Activated T-cell treated with anti-CD3 and anti-CD28 coated beads, Interleukin-2, amount 50 U/mL, for 72 hours (primary cell): ENCODE measurements at places on chromosomes 7 and 10.
A peak's percentile ranks its signal among the peaks of the same experiment; 100 is the strongest.

GRCh38 chr7:123674399-123675180 is 18.9 kb downstream of the LMOD2 start:
- no peaks in the 10 kb centered on the region for H3K36me3 ChIP-seq
- no peaks in the 10 kb centered on the region for H3K27me3 ChIP-seq
- H3K4me3 ChIP-seq: no peak overlapping the region
- no peaks in the 10 kb centered on the region for H3K4me1 ChIP-seq

- H3K27ac ChIP-seq: no peak overlapping the region
- no peak overlapping the region for H3K4me3 ChIP-seq
- H3K36me3 ChIP-seq: no peaks in the 10 kb centered on the region
- no peak for DNase-seq
- H3K27me3 ChIP-seq: no peaks in the 10 kb centered on the region
Observed at GRCh38 chr7:41336981-41337380, 365.9 kb downstream of the INHBA start.

DNA sequence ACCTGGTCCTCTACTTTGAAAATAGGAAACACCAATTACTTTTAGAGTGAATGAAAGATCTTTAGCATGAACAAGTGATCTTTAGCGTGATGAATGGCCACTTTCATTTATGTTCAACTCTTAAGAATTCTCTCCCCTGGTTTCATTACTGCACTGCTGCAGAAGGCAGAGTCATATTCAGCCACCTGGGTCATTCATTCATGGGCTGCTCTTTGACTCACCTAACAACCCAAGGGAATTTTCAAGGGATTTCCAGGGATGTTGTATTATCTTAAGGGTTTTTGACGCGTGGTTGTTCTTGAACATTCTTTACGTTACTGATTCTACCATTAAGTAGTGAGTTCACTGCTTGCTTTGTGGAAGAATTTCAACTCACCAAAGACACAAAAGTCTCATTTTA is 87.3 kb upstream of the STK17A start:
- H3K4me3 ChIP-seq: no peak overlapping the region
- no peak overlapping the region for H3K27ac ChIP-seq
- H3K4me1 ChIP-seq: no peaks in the 10 kb centered on the region

DNA sequence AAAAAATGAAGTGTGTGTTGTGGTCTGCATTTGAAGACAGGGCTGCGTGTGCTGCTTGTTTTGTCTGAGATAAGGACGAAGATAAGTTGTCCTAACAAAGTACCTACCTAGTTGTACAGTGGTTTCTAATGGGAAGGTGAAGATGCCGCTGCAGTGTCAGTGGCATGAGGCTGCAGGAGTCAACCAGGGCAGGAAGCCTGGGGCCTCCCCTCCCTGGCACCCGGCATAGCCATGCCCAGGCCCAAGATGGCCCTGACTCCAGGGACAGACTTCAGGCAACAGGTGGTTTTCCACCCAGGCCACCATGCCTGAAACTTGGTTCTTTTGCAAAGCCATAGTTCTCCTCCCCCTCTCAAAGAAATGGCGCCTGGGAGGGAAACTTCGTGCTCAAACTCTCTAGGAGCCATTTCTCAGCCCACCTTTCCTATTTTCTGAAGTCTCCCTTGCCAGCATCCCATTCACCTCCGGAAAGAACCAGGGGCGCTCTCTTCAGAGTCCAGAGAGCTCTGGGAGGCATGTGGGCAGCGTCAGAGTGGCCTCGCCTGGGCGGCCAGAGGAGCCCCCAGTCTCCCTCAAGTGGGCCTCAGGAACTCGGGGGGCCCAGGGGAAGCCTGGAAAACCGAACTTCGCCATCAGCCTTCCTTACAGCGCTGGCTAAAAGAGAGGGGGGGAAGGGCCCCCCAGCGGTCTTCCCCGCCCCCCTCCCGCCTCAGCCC is 2.1 kb upstream of the KAT6B start:
- peak; percentile 19 for DNase-seq
- peak overlapping the region; percentile 63 for H3K27ac ChIP-seq
- no peaks in the 10 kb centered on the region for H3K27me3 ChIP-seq
- peaks cover 53% of the 10 kb centered on the region for H3K4me1 ChIP-seq
- peak overlapping the region; percentile 99 for H3K4me3 ChIP-seq

GRCh38 chr10:126392469-126392868 is 4.2 kb upstream of the ADAM12 start:
- peaks cover 3% of the 10 kb centered on the region for H3K36me3 ChIP-seq
- H3K27ac ChIP-seq: no peak overlapping the region
- no peaks in the 10 kb centered on the region for H3K4me1 ChIP-seq
- H3K4me3 ChIP-seq: no peak overlapping the region
- no peak for DNase-seq

DNA sequence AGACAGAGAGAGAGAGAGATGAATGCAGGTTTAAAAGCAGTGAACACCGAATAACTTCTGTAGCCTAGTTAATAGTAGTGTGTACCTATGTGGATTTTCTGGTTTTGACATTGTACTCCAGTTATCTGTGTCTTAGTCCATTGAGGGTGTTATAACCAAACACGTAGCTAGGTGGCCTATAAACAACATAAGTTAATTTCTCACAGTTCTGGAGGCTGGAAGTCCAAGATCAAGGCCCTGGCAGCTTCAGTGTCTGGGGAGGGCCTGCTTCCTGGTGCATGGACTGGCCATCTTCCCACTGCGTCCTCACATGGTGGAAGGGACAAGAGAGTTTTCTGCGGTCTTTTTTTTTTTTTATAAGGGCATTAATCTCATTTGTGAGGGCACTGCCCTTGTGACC is 23.5 kb downstream of the AOC1 start:
- H3K4me1 ChIP-seq: no peaks in the 10 kb centered on the region
- no peak for DNase-seq
- no peak overlapping the region for H3K4me3 ChIP-seq
- peaks cover 9% of the 10 kb centered on the region for H3K36me3 ChIP-seq

DNA sequence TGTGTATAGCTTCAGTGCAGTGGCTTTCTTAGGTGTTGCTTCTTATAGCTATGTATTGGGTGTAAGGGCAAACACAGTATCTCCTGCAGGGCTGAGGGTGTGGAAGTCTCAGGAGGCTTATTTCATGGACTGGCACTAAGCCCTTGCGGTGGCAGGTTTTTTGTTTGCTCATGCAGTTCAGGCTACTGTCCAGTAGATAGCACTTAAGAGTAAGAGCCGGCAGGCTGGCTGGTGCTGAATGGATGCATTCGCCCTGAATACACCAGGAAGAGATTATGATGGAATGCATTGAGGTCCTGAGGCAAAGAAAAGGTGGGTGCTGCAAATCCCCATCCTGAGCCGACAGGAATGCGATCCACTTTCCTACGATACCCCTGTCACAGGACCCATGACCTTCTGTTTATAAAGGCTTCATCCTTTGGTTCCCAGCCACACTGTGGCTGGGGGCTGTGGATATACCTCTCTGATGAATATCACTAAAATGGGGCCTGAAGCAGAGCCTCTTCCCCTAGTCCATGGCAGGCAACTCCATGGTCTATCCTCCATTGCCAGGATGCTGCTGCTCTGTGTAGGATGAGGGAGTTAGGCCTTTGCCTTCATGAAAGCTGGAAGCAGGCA is 44.9 kb downstream of the ANXA8 start:
- no peak for DNase-seq
- peaks cover 2% of the 10 kb centered on the region for H3K36me3 ChIP-seq
- no peak overlapping the region for H3K27ac ChIP-seq
- no peak overlapping the region for H3K4me3 ChIP-seq

DNA sequence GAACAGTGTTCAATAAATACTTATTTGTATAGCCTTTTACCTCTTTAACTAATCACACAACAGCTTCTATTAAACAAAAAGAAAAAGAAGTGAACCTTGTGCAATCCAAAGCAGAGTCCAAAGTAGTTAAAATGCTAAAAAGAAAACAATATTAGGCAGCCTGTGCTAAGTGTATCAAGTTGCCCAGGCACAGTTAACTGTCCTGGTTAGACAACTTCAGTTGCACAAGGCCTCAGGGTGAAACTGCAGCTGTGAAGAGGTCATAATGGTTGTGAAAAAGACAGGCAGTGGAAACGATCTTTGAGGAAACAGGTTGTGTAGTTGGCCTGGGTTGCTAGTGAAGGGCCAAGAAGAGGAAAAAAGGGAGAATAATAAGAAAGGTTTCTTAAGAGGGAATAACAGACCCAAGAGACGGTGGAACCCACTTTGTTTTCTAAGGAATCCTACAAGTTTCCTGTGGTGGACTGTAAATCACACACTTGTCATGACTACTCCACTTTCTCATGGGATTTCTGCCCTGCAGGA is 6.0 kb upstream of the CROT start:
- no peak overlapping the region for H3K27ac ChIP-seq
- peaks cover 24% of the 10 kb centered on the region for H3K4me1 ChIP-seq
- H3K27me3 ChIP-seq: no peaks in the 10 kb centered on the region
- no peak for DNase-seq
- no peak overlapping the region for H3K4me3 ChIP-seq
- H3K36me3 ChIP-seq: peaks cover 11% of the 10 kb centered on the region

GRCh38 chr7:27944643-27945042 is 204.7 kb downstream of the TAX1BP1 start:
- no peak overlapping the region for H3K27ac ChIP-seq
- H3K4me1 ChIP-seq: no peaks in the 10 kb centered on the region
- H3K27me3 ChIP-seq: no peaks in the 10 kb centered on the region
- H3K4me3 ChIP-seq: no peak overlapping the region

- H3K27ac ChIP-seq: no peak overlapping the region
- no peaks in the 10 kb centered on the region for H3K36me3 ChIP-seq
- H3K4me1 ChIP-seq: no peaks in the 10 kb centered on the region
- peaks cover 25% of the 10 kb centered on the region for H3K27me3 ChIP-seq
Observed at GRCh38 chr7:35969066-35969465, 168.2 kb downstream of the SEPTIN7 start.

- H3K36me3 ChIP-seq: no peaks in the 10 kb centered on the region
- no peaks in the 10 kb centered on the region for H3K4me1 ChIP-seq
- no peak for DNase-seq
- H3K4me3 ChIP-seq: no peak overlapping the region
Observed at GRCh38 chr7:99248391-99249095, 24.1 kb upstream of the MYH16 start.

DNA sequence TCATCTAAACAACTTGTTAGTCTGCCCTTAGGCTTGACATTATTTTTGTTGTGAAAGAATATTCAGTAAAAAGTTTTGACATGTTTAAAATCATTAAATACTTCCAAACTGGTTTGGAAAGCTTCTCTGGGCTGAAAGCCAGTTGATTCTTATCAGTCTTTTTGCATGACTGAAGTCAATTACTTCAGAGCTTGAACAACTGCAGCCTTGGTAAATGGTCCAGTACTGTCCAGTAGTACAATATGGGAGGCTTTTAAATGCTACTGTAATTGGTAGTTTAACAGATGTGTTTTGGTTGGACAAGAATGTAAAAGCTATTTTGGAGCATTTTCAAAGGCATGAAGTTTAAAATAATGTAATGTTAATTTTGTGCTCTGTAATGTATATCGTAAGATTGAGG is 103.4 kb downstream of the SDK1 start:
- no peaks in the 10 kb centered on the region for H3K36me3 ChIP-seq
- no peak overlapping the region for H3K4me3 ChIP-seq
- H3K27me3 ChIP-seq: peaks cover 26% of the 10 kb centered on the region
- no peak overlapping the region for H3K27ac ChIP-seq
- H3K4me1 ChIP-seq: peaks cover 20% of the 10 kb centered on the region
- no peak for DNase-seq

DNA sequence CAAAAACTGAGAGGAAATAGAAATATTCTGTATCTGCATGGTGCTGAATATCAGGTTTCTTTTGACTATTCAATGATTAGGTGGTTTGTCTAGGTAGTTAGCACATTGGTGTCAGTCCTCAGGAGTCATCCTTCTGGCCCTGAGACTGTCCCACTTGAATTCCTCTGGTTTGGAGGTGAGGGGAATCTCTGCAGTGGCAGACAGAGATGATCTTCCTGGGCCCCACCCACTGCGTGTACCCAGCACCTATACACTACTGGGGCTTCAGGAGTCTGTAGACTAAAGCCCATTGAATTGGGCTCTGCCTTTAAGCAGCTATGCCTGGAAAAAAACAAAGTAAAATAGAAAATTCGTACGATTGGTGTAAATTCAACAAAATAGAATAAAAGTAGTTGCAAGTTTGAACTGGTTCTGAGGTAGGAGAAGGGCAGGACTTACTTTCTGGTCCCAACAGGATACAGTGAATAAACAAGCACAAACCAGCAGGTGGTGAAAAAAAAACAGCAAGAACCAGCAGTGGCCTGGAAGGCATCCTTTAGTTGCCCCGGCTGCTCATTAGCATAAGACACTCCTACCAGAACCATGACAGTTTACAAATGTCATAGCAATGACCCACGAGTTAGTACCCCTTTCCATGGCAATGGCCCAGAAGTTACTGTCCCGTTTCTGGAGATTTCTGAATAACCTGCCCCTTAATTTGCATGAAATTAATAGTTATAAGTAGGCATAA is 1.7 kb downstream of the LIPM start:
- H3K4me3 ChIP-seq: no peak overlapping the region
- peaks cover 15% of the 10 kb centered on the region for H3K4me1 ChIP-seq
- H3K36me3 ChIP-seq: no peaks in the 10 kb centered on the region
- H3K27me3 ChIP-seq: peaks cover 6% of the 10 kb centered on the region
- no peak for DNase-seq

GRCh38 chr10:72322280-72323058 is 32.2 kb downstream of the DNAJB12 start:
- peak; percentile 64 for DNase-seq
- H3K27me3 ChIP-seq: no peaks in the 10 kb centered on the region
- peaks cover 6% of the 10 kb centered on the region for H3K36me3 ChIP-seq

DNA sequence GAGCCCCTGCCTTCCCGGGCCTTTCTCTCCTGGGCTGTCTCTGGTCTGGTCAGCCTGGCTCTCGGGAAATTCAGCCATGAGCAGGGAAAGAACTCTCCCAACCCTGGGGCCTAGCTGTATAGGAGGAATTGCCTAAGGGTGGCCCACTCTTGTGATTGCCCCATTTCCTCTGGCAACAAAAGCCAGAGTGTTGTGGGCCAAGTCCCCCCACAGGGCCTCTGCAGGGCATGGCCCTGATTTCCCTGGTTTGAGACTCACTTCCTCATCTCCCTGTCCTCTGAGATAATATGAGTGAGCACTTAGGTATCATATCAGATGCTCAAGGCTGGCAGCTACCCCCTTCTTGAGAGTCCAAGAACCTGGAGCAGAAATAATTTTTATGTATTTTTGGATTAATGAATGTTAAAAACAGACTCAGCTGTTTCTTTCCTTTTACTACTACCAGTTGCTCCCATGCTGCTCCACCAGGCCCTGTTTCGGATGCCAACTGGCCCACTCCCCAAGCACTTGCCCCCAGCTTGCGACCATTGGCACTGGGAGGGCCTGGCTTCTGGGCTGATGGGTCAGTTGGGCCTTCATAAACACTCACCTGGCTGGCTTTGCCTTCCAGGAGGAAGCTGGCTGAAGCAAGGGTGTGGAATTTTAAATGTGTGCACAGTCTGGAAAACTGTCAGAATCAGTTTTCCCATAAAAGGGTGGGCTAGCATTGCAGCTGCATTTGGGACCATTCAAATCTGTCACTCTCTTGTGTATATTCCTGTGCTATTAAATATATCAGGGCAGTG is 11.4 kb downstream of the IRF5 start:
- no peaks in the 10 kb centered on the region for H3K27me3 ChIP-seq
- peaks cover 5% of the 10 kb centered on the region for H3K36me3 ChIP-seq
- no peak overlapping the region for H3K27ac ChIP-seq
- H3K4me1 ChIP-seq: peaks cover 3% of the 10 kb centered on the region
- H3K4me3 ChIP-seq: no peak overlapping the region
- DNase-seq: no peak

GRCh38 chr7:32948202-32948601 is 9.0 kb upstream of the FKBP9 start:
- H3K4me1 ChIP-seq: no peaks in the 10 kb centered on the region
- DNase-seq: no peak
- no peak overlapping the region for H3K4me3 ChIP-seq
- peaks cover 18% of the 10 kb centered on the region for H3K27me3 ChIP-seq
- H3K27ac ChIP-seq: no peak overlapping the region
